ENCODE measurements at places on chromosomes 12 and 14. TPM values are rescaled to one million over a fixed set of nuclear protein-coding genes. Genes with fewer than 3 reads are reported as not detected.
A peak's percentile ranks its signal among the peaks of the same experiment; 100 is the strongest.

DNA sequence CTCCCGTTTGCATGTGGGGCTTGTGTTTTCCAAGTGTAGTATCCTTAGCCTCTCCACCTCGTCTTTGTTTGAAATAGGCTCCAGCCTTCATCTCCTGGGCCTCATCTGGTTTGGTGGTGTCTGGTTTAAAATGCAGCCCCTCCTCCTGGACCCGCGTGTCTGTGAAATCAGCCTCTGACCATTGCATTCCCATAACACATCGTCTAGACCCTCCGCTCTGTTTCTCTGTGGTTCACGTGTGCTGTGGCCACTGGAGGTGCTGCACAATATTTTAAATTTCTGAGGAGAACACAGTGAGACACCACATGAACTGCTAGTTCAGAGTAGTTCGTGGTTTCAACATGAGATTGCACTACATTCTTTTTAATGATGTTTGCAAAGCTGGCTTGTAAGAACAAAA is 35.6 kb downstream of the UBE3B start:
- no peaks in the 10 kb centered on the region for H3K4me1 ChIP-seq
- DNase-seq = no peak
- no peak overlapping the region for H3K4me3 ChIP-seq
- no peak overlapping the region for H3K27ac ChIP-seq
- 0 out of 2 replicates have a peak, but pooled peaks cover 2% of the 10 kb centered on the region for H3K27me3 ChIP-seq

GRCh38 chr12:96236221-96236822 is 42.1 kb downstream of the ELK3 start:
- H3K27me3 ChIP-seq = peaks cover 2% of the 10 kb centered on the region
- H3K4me3 ChIP-seq = no peak overlapping the region
- H3K27ac ChIP-seq = peak overlapping the region; percentile 99
- no peak for DNase-seq

GRCh38 chr14:22200977-22201605 is 387.9 kb downstream of the DAD1 start:
- H3K27me3 ChIP-seq = no peaks in the 10 kb centered on the region
- peak; percentile 72 for DNase-seq
- H3K36me3 ChIP-seq = no peaks in the 10 kb centered on the region
- no peaks in the 10 kb centered on the region for H3K4me1 ChIP-seq
- H3K27ac ChIP-seq = no peak overlapping the region

The RPL10L gene
- total RNA-seq = not detected

Measured in HFFc6 (cell line).